Thyroid gland (tissue), 4 donors: ENCODE measurements at places on chromosomes 4 and X. TPM values are rescaled to one million over a fixed set of nuclear protein-coding genes. Genes with fewer than 3 reads are reported as not detected.

Gene FHL1
- total RNA-seq, result 313 TPM

- DNase-seq, result no peak
Measured at GRCh38 chr4:8033829-8034528, 94.3 kb upstream of the AFAP1 start.

Gene CPLX1
- 3.2 TPM for total RNA-seq

Gene IL2
- not detected for total RNA-seq

Gene SASH3
- 2.8 TPM for total RNA-seq

Gene STK32B
- 14.8 TPM for total RNA-seq

Gene ABCE1
- total RNA-seq, result 62.7 TPM

- no peak for DNase-seq
Measured at GRCh38 chrX:13309631-13310030, 10.2 kb downstream of the ATXN3L start.

GRCh38 chr4:2276581-2277325 is 14.8 kb upstream of the MXD4 start:
- DNase-seq, result no peak
